ENCODE measurements at places on chromosomes 13 and 19.
A peak's percentile ranks its signal among the peaks of the same experiment; 100 is the strongest.

DNA sequence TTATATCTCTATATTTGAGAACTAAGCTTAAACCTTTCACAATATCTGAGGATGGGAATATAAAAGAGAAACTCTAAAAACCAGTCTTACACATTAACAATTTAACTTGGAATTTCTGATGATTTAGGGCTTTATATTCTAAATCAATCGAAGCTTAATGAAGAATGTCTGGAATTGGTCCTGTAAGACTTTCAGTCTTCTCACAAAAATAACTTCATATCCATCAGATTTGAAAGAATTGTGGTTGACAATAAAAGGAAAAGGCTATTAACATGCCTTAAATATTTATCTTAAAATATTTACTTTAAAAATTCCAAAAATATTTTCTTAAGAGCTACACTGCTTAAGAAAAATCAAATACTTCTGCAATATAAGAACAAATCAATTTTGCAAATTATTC lies 27.3 kb downstream of the MYCBP2 start:
- DNase-seq, result no peak

DNA sequence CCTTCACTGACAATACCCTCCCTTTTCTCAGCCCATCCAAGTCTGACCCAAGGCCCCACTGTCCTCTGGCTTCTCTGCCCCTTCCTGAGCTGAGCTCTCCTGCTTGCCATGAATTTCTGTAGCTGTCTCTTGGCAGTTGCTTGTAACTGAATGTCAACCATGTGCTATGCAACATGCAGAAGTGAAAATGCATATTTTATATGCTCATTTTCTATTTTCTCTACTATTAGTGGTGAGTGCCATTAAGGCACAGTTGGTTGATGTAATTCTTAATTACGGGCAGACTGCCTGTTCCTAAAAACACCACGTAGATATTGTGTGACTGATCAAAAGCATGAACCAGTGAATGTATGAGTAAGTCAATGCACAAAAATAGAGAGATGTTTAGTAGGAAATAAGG lies 29.6 kb downstream of the TNFSF11 start:
- no peak for DNase-seq

DNA sequence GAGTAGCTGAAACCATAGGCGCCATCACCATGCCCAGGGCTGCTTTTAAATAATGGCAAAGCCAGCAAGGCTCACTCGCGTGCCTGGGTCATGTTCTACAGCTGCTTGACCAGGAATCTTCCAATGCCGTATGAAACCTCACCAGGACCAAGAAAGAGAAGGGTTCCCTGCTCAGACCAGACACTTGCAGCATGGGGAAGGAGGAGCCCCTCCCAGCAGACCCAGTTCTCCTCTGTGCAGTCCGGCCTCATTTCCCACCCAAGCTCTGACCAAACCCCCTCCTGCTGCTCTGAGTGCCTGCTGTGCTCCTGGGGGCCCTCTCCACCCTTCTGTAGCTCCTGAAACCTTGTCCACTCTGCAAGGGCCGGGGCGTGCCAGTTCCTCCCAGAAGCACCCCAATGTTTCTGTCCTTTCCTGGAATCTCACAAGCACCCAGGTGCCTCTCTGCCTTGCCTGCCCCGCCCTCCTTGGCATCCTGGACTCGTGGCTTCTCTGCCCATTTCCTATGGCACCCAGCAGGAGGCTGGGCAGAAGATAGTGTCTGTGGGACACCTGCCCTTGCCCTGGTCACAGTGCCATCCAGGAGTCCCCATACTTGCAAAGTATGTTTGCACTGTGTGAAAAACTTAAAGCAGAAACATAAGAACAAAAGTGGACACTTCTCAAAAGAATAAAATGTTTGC lies 6.8 kb upstream of the SLC7A9 start:
- no peak for DNase-seq

DNA sequence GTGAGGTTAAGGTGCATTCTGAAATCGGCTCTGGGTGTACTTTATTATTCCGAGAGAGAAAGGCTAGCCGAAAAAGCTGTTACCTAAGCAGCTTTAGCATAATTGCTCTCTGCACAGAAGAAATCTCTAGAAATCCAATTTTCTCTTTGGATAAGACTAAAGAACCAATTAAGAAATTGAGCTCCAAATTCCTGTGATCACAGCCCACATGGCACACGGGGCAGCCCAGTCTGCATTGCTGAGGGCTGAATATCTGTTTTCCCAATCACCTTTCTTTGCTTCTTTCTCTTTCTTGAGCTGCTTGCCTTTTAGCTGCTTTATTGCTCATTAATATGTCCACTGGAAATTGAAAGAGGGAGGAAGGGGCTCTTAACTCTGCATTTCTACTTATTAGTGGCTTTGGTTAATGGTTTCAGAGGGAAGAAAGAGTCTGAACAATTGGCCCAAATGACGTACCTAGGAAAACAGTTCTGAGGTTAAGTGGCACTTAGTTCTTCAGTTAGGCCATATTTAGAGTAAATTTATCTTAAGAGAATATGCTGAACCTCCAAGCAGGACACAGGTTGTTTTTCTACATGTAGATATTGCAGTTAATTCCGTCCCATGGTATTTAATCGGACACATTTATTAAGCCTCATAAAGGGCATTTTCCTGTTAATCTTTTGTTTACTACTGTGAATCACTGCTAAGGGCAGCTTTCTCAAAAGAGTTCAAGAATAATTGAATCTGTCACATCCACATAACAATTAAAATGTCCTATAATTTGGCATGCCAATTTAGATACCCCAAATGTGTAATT lies 265.7 kb downstream of the ABCC4 start:
- no peak for DNase-seq

- no peak for DNase-seq
Measured at GRCh38 chr19:30373593-30373992, 1.4 kb downstream of the ZNF536 start.

- DNase-seq, result no peak
Measured at GRCh38 chr13:26053418-26053980, 1.7 kb upstream of the SHISA2 start.

- no peak for DNase-seq
Measured at GRCh38 chr13:95921485-95921884, 131.7 kb downstream of the UGGT2 start.

DNA sequence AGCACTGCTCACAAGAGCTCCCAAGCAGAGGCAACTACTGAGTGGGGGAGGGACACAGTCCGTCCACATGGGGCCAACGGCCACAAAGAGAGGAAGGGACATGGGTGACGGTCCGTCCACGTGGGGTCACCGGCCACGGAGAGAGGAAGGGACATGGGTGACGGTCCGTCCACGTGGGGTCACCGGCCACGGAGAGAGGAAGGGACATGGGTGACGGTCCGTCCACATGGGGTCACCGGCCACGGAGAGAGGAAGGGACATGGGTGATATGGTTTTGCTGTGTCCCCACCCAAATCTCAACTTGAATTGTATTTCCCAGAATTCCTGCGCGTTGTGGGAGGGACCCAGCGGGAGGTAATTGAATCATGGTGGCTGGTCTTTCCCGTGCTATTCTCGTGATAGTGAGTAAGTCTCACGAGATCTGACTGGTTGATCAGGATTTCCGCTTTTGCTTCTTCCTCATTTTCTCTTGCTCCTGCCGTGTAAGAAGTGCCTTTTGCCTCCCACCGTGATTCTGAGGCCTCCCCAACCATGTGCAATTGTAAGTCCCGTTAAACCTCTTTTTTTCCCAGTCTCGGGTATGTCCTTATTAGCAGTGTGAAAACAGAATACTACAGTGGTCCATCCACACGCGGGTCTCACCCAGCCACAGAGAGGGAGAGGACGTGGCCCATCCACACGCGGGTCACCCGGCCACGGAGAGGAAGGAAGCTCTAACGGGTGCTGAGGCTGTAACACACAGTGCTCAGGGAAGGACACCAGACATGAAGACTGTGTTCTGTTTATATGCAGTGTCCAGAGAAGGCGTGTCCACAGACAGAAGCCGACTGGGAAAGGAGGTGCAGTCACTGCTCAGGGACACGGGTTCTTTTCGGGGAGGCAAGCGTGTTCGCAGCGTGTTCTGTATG lies 48.5 kb downstream of the GAS6 start:
- DNase-seq, result peak; percentile 59

GRCh38 chr19:6238643-6239281 lies 41.0 kb downstream of the MLLT1 start:
- DNase-seq, result no peak

DNA sequence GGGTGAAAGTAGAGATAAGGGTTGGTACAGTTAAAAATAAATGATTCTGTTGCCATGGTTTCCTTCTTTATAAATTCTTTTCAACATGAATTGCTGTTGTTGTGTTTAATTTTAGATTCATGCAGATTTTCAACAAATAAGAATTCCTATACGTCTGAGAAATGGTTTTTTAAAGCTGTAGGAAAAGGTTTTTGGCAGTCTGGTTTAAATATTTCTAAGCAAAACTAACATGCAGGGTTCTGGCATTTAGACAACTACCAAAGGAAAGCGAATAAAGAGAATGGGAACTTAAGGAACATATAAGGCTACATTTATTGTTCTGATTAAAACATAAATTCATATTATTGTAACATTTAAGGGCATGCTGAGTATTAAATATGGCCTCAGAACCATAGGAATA lies 203.0 kb upstream of the MIR17HG start:
- DNase-seq, result no peak

GRCh38 chr19:31135841-31136240 lies 213.4 kb downstream of the TSHZ3 start:
- no peak for DNase-seq

DNA sequence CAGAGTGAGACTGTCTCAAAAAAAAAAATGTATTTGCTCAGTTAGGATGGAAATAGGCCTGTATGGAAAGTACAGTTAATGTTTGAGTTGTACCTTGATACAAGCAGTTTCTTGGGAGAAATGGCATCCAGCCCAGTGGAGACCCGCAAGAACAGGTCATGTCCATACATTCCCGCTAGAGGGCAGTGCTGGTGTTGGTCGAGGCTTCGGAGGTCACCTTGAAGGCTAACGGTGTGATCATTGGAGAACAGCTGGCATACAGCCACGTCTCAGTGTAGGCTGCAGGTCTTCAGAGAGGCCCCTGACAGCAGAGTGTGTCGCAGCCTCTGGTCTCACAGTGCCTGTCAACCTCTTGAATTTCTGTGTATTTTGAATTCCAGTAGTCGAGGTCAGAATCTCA lies 7.5 kb downstream of the ZNF610 start:
- DNase-seq, result peak; percentile 38

- DNase-seq, result no peak
Measured at GRCh38 chr13:108948251-108948671, 318.9 kb downstream of the MYO16 start.

DNA sequence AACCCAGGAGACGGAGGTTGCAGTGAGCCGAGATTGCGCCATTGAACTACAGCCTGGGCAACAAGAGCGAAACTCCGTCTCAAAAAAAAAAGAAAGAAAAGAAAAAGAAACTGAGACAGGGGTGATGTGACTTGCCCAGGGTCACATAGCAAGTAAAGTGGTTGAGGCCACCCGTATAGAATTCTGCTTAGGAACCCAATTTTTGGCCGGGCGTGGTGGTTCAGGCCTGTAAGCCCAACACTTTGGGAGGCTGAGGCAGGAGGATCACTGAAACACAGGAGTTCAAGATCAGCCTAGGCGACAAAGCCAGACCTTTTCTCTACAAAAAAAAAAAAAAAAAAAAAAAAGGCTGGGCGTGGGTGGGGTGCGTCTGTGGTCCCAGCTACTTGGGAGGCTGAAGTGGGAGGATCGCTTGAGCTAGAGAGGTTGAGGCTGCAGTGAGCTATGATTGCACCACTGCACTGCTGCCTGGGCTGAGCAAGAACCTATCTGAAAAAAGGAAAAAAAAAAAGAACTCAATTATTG lies 1.3 kb downstream of the SNRPA start:
- DNase-seq, result no peak

GRCh38 chr13:74966814-74967424 lies 515.0 kb downstream of the TBC1D4 start:
- no peak for DNase-seq

- no peak for DNase-seq
Measured at GRCh38 chr13:103168901-103169508, 102.8 kb upstream of the SLC10A2 start.

GRCh38 chr19:9981406-9982260 lies 28.7 kb downstream of the COL5A3 start:
- DNase-seq, result no peak

- no peak for DNase-seq
Measured at GRCh38 chr13:27988520-27988919, at the start of gene URAD. Gene URAD (minus strand): TSS chr13:27988693. CDS start chr13:27988637, 56 bp downstream.

GRCh38 chr19:45863840-45864628 lies at the start of gene FOXA3:
Gene FOXA3 (plus strand): TSS chr19:45864326. CDS start chr19:45864457, 131 bp downstream.
- DNase-seq, result no peak

GRCh38 chr13:42553098-42554046 lies 20.6 kb upstream of the TNFSF11 start:
- no peak for DNase-seq

- DNase-seq, result no peak
Measured at GRCh38 chr13:20182231-20182846, 10.4 kb downstream of the GJB2 start.

DNA sequence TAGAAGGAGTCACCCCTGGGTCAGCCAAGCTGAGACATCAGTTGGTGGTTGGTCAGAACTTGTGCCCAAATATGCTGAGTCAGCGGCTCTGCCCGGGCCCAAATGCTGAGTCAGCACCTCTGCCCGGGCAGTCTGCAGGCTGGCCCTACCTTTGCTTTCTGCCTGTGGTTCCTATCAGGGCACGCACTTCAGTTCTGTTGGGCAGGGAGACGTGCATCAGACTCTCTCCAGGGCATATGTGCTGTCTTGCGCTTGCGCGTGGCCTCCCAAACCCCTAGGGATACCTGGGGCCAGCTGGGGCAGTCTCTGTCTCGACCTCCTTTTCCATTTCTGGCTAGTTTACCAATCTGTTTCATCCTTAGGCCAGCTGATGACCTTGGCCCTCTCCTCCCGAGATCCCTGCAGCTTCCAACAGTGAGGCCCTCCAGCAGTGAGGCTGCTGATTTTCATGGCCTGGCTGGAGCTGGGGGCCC lies 24.4 kb upstream of the LDLR start:
- DNase-seq, result peak; percentile 22

DNA sequence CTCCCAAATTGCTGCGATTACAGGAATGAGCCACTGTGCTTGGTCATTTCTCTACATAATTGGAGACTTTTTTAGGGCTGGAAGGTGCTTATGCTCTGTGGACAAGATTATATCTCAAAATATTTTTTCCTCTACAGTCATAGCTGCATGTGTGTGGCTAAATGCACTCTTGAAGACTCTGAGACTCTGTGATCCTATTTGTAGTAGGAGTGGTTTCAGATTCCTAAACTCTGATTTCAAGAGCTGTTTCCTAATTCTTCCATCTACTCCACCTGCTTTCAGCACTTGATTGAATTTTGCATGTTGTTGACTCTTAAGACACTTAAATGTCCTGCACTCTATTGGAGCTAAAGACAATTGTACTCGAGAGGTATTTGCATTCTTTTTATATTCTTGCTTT lies 78.0 kb downstream of the KLF5 start:
- DNase-seq, result no peak

- DNase-seq, result peak; percentile 98
Measured at GRCh38 chr19:49580264-49581006, at the start of gene NOSIP. Gene NOSIP (minus strand): TSS chr19:49580556. CDS start chr19:49560691, 19,865 bp downstream.

- DNase-seq, result no peak
Measured at GRCh38 chr19:51681286-51681941, 11.7 kb upstream of the SPACA6 start.
